Cerebellar nuclear complex (tissue), 1 donor: ENCODE measurements at places on chromosomes 16 and 17.

GRCh38 chr16:69903865-69904415 is 47.2 kb upstream of the CLEC18A start:
- no peak for DNase-seq

DNA sequence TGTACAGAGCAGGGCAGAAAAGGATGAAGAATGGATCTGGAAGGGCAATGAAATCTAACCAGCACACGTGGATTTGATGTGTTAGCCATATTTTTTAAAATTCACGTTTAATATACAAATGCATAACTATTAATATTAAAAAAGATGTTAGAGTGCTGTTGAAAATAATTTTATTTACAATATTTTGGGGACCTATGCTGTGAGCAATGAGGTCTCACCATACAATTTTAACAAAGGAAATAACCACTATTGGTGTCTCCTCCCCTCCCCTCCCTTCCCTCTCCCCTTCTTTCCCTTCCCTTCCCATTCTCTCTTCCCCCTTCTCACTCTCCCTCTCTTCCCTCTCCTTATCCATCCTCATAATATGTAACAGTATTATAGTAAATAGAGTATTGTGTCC is 64.2 kb upstream of the GPR139 start:
- no peak for DNase-seq

DNA sequence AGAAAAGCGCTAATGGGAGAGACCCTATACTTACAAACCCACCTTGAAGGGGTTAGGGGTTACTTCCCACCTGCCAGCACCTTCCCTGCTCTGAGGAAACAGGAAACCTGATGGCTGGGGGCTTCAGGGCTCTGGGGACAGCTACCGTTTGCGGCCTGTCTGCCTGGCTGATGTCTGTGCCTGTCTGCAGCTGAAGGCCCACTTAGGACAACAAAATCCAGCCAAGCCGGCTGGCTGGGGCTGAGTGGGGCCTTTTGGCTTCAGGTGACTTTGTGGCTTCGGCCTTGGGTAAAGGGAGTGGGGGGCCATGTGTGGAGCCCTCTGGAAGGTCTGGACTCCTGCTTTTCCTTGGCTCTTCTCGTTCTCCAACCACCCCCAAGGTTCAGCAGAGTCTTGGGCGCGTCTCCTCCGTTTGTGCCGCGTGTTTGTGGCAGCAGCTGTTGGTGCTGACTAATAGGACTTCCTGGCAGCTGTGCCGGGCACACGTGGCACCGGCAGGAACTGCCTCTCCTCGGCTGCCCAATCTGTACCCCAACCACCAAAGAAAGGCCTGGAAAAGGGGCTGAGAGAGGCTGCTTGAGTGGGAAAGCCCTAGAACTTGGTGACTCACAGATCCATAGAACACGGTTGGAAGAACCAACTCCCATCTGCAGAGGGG is 186.7 kb downstream of the MSI2 start:
- DNase-seq: no peak

DNA sequence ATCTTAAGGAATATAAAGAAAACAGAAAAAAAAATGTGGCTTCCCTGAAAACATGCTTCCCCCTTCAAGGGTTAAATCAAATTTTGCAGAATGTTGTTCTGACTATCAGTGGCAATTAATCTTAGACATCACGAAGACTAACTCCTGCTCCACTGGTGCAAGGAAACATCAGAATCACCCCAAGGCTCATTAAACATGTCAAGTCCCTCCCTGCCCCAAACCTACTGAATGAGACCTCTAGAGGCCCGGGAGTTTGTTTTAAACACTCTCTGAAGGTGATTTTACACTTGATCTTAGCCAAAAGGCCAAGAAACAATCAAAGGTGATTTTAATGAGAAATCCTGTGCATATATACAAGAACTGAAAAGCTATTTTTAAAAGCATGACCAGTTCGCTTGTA is 18.3 kb downstream of the PSME3IP1 start:
- DNase-seq: no peak

DNA sequence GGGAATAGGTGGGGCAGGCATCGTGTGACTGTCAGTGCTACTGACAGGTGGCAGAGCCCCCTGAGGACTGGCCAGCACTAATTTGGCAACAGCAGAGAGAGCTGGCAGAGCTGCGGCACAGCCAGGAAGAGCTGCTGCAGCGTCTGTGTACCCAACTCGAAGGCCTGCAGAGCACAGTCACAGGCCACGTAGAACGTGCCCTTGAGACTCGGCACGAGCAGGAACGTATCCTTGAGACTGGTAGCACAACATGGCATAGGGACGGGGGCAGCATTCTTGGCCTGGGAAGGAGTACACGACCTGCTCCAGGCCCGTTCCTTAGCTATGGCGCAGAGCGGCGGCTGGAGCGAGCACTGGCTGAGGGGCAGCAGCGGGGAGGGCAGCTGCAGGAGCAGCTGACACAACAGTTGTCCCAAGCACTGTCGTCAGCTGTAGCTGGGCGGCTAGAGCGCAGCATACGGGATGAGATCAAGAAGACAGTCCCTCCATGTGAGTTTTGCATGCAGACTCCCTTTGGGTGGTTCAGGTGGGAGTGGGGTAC is 3.0 kb upstream of the NRN1L start:
- no peak for DNase-seq

DNA sequence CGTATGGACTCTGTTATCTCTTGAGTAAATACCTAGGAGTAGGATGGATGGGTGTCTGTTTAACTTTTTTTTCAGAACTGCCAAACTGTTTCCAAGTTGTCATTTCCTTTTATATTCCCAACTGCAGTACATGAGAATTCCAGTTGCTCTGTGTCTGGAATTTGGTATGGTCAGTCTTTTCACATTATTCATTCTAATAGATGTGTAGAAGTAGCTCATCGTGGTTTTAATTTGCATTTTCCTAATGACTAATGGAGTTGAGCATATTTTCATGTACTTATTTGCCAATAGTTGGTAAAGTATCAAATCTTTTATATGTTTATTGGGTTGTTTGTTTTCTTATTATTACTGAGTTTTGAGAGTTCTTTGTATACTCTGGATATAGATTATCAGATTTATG is 27.0 kb downstream of the MRTFB start:
- DNase-seq: no peak

DNA sequence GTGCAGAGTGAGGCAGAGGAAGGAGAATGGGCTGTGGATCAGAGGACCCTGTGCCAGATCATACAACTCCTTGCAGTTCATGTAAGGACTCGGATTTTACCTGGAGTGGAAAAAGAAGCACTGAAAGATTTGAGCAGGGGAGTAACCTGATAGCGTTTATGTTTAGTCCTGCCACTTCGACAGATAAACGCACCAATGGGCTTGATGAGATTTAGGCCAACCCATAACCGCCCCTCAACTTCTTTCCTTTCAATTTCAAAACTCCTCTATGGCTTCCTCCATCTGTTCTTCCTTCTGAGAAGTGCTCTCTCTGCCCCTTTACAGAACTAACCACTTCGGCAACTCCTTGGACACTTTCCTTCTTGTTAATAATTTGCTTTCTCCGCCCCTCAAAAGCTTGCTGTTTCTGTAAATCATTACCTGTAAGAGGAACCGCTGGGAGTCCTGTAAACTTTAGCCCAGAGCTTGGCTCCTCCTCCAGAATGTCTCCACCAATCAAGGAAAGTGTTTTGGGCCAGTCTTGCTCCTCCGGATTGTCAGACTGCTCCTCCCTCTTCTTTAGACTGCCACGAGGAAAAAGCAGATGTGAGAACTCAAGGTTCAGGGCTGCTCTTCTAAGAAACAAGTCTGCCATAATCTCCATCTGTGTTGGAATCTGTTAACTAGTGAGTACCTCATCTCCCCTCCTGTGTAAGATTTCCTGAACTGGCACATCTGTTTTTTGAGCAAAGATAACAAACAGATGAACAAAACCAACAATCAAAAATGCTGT is at the start of gene ACSM3:
Gene ACSM3, plus strand, starts transcription at position 554 of the 772 bp plus-strand sequence. CDS start 6,021 bp downstream, outside the sequence.
- no peak for DNase-seq

DNA sequence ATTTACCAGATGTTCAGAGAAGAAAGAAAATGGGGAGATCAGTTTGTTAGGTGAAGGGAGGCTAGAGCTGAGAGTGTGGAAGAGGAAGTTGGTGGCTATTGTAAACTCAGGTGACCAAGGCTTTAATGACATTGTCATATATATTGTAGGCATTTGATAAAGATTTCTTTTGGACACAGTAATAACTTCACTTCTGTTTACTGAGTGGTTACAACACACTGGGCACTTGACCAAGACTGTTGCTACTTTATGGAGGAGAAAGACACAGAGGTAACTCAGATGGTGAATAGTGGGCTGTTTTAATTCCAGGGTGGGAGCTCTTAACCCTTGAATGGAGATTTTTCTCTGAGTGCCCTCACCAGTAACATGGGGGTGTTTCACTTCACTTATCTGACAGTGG is 46.0 kb downstream of the TNRC6A start:
- DNase-seq: no peak

GRCh38 chr17:42118545-42118944 is 2.6 kb downstream of the KAT2A start:
- no peak for DNase-seq

GRCh38 chr16:67263201-67263600 is 14.4 kb downstream of the SLC9A5 start:
- no peak for DNase-seq

GRCh38 chr16:22126037-22126558 is 33.8 kb downstream of the VWA3A start:
- DNase-seq: no peak

DNA sequence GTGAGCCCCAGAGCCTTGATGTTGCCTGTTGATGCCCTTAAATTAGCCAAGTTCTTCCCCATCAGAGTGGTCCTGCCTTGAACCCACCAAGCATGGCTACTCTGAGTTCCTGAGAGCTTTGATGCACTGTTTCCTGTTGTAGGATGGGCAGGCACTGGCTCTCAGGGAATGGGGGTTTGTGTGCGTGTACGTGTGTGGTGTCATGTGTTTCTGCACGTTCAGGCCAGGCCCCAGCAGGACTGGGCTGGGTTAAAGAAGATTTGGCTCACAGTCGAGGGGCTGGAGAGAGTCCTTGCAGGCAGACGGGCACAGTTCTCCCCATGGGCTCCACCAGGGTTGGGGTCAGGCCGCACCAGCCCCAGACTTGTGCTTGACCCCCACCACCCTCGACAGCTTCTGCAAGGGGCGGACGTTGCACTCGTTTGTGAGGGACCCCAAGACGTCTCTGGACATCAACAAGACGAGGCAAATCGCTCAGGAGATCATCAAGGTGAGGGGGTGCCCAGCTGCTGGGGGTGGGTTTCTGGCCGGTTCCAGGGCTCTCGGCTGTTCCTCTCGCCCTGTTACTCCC is 23.4 kb upstream of the LGALS9 start:
- no peak for DNase-seq

- no peak for DNase-seq
These were observed 81.1 kb downstream of the ANKRD11 start for GRCh38 chr16:89409161-89409711.

DNA sequence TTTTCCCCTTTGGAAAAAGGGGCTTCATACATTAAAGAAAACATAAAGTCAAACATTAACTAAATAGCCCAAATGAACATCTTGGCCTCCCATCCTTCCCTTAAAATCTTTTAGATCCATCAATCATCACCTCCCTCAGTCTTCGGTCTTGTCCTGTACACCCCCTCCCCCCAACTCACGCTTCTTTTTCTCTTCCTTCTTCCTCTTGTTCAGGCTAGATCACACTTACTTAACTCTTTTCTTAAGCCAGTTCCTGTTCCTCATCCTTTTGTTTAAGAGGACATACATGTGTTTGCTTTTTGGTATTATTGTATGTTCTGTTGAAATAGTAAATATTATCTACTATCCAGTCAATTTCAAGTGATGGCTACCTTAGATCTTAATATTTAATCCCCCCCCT is 5.5 kb downstream of the MFSD6L start:
- no peak for DNase-seq

- DNase-seq: no peak
These were observed 30.2 kb upstream of the ST6GALNAC1 start for GRCh38 chr17:76673729-76674128.

- no peak for DNase-seq
These were observed 12.1 kb upstream of the DBNDD1 start for GRCh38 chr16:90031186-90031930.

- DNase-seq: no peak
These were observed 16.0 kb downstream of the RSL1D1 start for GRCh38 chr16:11835309-11835708.

DNA sequence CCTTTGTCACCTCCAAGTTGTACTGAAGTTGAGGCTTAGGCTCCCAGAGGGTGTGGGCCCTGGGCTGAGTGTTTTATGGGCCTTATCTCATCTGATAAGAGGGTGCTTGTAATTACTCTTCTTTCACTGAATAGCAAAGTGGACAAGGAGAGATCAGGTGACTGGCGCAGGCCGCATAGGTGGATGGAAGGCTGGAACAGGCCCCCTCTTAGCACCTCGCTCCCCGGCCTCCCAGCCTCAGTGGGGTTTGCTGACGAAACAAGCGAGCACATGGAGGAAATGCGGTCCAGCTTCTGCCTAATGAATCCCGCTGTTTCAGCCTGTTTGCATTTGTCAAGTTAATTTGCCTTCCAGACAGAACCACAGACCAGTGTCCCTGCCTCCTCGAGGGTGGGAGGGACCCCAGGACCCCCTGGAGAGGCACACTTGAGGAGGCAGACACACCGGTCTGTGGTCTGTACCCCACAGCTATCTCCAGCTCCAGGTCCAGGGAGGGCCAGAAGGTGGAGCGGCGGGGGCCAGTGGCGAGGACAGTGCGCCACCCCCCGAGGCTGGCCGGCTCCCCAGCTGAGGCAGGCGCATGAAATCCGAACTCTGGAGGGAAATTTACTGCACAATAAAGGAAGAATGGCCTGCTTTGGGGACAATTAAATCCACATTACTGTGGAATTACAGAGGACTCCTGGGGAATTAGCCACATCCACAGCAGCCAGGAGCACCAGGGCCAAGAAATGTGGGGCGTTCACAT is 123.4 kb downstream of the NTN1 start:
- no peak for DNase-seq

DNA sequence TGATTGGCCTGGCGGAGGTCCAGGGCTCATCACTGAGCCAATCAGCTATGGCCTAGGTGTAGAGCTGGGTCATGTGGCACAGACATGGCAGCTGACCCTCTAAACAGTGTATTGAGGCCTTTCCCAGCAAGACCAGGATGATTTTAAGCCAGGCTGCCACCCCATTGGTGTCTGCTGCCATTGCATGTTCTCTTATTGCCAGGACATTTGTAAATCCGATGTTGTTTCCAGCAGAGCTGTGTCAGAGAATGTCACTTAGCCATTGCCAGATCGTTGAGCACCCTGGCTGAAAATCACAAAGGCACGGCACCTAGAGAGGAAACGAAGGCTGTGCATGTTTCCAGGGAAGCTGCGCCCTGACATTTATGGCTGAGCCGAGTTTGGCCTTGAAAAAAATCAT is 33.4 kb downstream of the RBFOX1 start:
- DNase-seq: no peak

DNA sequence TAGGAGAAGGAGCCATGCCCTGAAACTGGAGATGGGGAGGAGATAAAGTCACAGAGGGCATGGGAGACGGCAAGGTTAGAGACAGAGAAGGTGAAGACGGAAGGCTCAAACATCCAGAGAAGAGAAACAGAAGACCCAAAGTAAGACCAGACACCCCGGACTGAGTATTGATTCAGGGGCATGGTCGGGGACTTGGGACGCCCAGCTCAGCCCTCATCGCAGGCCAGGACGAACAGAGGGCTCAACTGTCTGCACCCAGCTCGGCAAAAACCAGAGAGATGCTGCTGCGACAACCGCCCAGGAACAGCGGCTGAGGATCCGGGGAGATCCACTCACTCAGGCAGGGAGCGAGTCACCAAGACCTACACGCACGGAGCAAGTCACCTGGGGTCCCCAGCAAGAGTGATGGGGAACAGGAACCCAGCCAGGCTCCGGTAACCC is 999 bp downstream of the XYLT1 start:
- DNase-seq: no peak
